Mucosa of descending colon (tissue), 3 donors: ENCODE measurements at places on chromosomes 3 and 15. TPM values are rescaled to one million over a fixed set of nuclear protein-coding genes. Genes with fewer than 3 reads are reported as not detected.

GRCh38 chr3:101902041-101902440 lies 52.7 kb downstream of the NFKBIZ start:
- DNase-seq = no peak

DNA sequence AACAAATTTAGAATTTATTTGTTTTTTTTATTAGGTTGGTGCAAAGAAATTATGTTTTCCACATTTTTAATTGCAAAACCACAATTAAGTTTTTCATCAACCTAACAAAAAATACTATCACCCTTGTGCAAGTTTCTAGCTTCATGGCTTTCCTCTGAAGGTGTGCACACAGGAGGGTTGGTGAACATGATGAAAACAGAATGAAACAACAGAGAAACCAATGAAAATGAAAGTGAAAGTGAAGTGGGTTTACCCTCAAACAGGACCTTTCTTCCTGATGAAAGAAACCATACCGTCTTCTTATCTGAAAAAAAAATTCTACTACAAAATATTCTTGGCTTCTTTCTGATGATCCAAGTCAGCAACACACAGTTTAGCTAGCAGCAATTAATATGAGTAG lies 71.9 kb upstream of the FEZF2 start:
- DNase-seq = no peak

GRCh38 chr3:23993556-23994243 lies 48.6 kb downstream of the NR1D2 start:
- no peak for DNase-seq

ACAP2 gene
- 69.2 TPM for total RNA-seq

- DNase-seq = peak; percentile 97
These were observed at the start of gene TUSC2 for GRCh38 chr3:50327943-50328691. Gene TUSC2 (minus strand): TSS chr3:50328223. CDS start chr3:50328099, 124 bp downstream.

GHRL gene
- 0.55 TPM for total RNA-seq

TTC21A gene
- total RNA-seq = 6.2 TPM

DNA sequence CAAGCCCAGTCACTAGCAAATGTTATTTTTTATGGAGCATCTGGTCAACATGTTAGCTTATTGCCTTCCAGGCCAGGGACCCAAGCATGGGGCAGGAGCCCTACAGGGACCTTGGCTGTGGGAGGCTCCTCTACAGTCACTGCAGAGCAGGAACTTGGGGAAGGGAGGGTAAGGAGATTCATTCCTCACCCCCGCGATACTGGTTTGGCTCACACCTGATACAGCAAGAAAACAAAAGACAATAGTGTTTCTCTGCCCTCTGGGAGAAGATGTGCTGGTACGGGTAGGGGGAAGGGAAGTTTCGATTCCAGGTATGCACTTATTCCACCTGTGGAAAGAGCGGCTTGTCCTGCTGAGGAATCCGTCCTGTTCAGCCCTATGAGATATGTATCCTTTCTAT lies 77.6 kb downstream of the SLC12A8 start:
- no peak for DNase-seq

TMCO5A gene
- total RNA-seq = not detected

DNA sequence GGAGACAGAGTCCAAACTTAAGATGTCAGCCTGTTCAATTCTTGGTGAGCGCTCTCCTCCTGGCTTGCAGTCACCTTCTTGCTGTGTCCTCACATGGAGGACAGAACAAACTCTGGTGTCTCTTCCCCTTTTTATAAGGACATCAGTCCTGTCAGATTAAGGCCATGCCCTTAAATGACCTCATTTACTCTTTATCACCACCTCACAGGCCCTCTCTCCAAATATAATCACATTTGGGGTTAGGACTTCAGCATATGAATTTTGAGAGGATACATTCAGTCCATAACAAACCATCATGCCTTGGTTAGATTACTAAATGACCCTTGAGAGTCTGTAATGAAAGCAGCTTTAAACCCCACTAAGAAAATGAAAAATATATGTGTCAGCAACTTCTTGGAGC lies 175.2 kb downstream of the TAFA4 start:
- no peak for DNase-seq

DNA sequence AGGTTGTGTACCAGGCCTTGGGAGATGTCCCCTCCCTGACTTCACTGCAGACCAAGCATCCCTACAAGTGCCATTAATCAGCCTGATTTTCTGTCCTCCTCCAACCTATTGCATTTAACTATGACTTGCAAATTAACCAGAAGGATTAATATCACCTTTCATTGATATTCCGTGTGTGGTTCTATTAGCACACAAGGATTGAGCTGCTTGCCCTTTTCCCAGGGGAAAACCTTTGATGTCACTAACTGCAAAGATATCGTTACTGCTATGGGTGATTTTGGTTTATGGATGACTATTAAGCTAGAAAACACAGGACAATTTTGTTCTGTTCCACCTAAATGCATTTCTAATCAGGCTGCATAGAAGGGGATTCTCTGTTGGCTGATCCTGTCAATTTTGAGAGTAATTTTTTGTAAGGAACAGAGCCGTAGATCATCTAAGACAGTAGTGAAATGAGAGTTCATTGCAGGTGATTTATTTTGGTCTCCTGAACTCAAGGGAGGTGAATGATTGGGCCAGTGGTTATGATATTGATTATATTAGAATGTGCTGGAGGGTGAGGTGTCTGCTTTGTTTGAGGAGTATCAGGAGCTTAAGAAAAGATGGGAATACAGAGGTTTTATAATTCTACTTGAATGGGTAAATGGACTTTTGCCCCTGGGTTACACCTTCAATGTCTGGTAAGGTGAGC lies 177.5 kb upstream of the SNTN start:
- no peak for DNase-seq

- DNase-seq = no peak
These were observed 69.2 kb upstream of the TBC1D5 start for GRCh38 chr3:17811646-17812045.

CHDH gene
- 24.1 TPM for total RNA-seq

DNA sequence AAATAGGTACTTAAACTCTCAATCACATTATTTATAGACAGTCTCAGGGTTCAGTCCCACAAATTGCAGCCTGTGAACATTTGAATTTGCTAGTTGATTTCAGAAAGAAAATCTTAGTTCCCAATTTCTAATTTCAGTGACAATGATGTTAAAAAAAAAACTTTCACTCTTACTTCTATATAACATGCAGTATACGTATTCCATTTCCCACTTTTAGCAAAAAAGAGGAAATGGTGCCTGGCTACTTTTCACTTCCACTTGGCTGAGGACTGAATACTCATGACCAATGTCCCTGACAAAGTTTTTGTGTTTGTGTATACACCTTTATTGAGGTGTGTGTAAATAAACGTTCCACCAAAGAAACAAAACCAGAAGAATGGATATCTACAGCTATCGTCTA lies 32.1 kb upstream of the XCR1 start:
- no peak for DNase-seq

- DNase-seq = no peak
These were observed 955.6 kb downstream of the ROBO1 start for GRCh38 chr3:78812166-78812565.

DNA sequence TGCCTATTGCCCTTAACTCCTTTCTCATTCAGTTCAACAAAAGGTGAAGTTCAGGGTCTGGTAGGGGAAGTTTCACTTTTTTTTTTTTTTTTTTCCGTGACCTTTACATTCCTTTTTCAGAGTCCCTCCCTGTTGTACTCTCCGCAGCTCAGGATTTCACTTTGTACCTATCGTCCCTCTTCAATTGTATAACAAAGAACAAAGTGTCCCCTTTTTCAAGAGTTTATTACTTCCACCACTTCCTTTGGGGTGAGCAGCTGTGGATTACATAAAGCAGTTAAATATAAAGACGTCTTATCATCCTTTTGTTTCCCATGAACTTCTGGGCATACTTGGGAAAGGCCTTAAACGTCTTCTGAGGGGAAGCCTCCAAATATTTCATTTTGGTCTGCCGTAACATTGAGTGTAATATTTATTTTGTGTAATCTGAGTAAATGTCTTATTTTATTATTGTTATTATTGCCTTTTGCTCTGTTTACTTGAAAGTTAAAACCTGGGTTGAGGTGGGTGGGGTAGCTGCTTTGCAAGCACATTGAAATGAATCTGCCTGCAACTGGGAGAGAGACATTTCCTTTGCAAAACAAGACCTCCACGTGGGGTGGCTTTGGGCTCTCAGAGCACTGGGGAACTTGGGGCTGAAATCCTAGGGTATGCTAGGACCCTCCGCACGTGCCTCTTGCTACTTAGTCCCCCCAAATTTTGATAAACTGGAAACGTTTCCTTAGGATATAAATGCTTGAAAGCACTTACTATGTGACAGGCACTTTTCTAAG lies 169.4 kb downstream of the MCTP2 start:
- DNase-seq = no peak

THRB gene
- 59.8 TPM for total RNA-seq

GRCh38 chr3:18344306-18345014 lies 80.7 kb downstream of the SATB1 start:
- DNase-seq = no peak

COL7A1 gene
- 6.8 TPM for total RNA-seq

DNA sequence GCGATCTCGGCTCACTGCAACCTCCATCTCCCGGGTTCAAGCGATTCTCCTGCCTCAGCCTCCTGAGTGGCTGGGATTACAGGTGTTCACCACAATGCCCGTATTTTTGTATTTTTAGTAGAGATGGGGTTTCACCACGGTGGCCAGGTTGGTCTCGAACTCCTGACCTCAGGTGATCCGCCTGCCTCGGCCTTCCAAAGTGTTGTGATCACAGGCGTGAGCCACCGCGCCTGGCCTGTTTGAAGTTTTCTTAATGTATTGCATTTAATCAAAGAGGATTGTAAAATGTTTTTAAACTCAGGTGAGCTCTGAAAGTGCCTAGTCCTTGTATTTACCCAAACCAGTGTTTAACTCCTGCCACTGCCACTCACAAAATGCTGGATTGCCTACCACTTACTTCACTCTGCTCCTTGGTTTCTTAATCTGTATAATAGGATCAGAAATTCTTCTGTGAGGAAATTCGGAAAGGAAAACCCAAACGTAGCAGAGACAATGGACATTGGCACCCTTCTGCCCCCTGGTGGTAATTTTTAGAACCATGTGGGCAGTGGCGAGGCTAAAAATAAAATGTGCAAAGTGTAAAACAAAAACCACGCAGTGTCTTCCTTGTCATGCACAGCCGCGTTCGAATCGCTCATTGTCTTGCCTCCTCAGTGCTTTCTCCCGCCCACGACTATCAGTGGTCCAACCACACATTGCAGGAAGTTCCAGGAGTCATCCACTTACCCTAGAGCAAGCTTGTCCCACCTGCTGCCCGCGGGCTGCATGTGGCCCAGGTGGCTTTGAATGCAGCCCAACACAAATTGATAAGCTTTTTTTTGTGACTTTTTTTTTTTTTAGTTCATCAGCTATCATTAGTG lies 27.3 kb downstream of the CEP19 start:
- DNase-seq = no peak

DNA sequence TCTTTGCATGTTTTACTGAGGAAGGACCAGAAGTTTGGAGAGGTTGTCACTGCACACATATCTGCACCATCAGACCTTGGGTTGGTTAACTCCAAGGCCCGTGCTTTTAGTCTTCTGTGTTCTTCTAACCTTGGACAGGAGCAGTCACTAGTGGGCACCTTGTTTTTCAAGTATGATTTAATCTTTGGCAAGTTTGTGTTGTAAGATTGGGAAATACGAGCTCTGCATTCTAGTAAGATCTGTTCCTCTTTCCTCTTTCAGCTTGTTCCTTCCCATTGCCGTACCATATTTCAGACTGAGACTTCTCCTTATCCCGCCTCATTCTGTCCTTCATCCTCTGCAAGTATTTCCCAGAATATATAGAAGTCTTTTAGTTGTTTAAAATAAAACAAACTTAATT lies 5.1 kb downstream of the TMOD2 start:
- no peak for DNase-seq

DNA sequence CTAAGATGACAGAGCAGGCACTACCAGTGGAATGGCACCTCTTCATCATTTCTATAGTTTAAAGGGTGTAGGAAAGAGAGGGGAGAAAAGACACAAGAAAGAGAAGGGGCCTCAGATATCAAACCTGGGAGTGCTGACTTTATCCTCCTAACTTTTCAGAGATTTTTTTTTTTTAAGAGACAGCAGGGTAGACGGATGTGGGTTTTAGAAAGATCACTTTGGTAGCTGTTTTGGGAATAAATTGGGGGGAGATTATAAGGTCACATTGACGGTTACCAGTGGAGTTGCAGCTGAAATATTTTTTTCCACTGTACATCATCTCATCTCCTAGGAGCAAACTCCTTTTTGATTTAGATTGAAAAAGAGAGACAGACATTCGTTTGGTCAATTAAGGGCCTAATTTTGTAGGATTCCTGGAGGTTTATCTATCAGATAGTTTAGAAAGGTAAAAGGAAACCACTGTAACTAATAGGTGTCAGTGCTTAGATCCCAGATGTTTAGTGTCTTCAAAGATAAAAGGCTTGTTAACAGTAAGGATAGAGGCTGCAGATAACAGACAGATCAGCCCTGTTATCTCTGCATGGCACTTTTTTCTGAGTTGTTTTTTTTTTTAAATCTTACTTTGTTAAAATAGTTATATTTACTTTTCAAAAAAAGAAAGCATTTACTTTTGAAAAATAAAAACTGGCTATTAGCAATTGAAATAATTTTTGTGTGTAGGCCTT lies 1057.0 kb downstream of the IGSF11 start:
- no peak for DNase-seq

DNA sequence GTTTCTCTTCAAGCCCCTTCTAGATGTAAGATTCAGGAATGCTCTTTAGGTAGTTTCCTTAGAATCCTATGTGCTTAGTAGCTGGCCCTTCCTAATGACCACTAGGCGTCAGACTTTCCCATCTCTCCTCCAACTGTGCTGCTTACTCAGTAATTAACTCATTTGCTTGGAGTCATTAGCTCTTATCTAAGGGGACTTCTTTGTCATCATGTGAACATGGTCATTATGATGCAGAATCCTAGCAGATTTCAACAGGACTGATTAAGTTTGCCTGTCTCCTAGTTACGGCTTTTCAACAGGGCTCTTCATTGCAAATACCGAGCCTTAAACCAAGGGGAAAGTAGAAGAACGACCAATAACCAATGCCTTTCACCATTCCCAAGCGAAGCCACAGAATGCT lies 46.4 kb downstream of the GJD2 start:
- peak; percentile 3 for DNase-seq

- no peak for DNase-seq
These were observed 41.2 kb upstream of the PIAS1 start for GRCh38 chr15:68012911-68013310.

GRCh38 chr3:140913728-140914127 lies 27.9 kb upstream of the SLC25A36 start:
- DNase-seq = no peak

GRCh38 chr15:23877502-23878412 lies 190.7 kb upstream of the NDN start:
- peak; percentile 75 for DNase-seq

VEPH1 gene
- 4.8 TPM for total RNA-seq

- DNase-seq = peak; percentile 10
These were observed 3.4 kb downstream of the TMCC1 start for GRCh38 chr3:129890125-129890524.

DNA sequence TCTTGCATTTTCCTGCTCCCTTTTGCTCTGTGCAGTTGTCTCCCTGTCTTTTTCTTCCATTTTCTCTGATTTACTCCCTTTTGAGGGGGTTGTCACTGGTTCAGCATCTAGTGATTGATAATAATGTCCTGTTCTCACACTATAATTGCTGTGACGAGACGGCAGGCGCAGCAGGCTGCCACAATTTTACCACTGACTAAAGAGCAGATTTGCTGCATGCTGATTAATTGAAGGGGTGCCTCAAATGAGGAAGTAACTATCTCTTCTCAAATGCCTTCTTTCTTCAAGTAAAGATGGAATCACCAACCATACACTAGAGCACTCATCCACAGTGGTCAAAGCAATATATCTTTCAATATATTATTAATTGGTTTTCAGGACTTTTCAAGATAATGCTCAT lies 219.3 kb downstream of the CBLB start:
- DNase-seq = no peak

SEMA5B gene
- 0.35 TPM for total RNA-seq

GRCh38 chr15:98924401-98925049 lies 83.1 kb downstream of the PGPEP1L start:
- no peak for DNase-seq
